ENCODE measurements at places on chromosomes 4 and X.

DNA sequence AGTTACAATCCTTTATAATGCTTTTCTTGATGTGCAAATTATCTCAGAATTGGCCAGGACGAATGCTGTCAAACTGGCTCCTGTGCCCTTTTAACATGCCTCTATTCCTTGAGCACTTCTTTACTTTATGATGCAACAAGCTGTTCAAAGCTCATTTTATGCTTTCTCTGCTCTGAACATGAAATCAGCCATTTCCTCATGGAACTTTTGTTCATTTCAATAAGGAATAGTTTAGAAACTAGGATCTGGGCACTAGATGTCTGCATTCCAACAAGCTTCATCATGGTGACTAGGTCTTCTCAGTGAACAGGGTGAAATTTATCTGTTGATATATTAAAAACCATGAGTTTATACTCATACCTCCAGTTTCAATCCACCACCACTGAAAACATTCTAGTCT lies 87.3 kb upstream of the TEX13A start:
- DNase-seq, result no peak

DNA sequence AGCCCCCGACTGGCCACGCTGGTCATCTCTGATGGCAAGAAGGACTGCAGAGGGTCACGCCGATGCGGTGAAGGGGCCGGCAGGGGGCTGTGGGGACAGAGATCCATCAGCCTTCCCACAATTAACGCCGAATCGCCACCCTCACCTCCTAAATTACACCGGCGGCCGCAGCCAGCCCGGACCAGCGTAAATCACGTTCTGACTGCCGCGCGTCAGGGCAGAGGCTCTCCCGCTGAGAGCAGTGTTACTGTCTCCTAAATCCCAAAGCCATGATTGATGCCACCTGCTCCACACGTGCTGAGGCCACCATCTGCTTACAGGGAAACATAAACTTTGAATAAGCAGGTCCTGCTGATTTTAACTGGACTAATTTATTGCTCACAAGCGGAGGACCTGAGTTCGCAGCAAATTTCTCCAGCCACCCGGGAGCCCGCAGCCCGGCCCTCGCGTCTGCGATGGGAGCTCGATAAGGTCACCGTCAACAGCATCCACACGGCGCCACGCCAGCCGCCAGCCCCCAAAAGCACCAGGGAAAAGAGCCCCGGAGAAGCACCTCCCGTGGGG lies 127.3 kb upstream of the NKX1-1 start:
- no peak for DNase-seq

DNA sequence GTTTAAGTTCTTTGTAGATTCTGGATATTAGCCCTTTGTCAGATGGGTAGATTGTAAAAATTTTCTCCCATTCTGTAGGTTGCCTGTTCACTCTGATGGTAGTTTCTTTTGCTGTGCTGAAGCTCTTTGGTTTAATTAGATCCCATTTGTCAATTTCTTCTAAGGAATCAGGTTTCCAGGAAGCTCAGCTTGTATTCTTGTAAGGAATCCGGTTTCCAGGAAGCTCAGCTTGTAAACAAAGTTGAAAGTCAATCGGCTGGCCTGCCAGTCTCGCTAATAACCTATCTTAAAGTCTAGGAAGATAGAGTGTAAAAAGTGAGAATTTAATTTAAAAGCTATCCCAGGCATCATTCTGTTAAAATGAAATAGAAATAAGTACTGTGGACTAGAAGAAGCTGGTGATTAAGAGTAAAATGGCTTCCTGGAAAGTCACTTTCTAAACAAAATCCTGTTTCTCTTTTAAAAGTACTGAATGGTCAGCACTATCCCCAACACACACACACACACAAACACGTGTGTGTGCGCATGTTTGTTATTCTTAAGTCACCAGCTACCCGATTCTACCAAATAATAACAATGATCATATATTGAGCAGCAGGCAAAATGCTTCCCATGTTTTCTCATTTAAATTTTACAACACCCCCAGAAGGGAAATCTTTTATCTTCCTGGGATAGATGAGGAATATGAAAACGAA lies 171.7 kb downstream of the PAPSS1 start:
- DNase-seq, result no peak

DNA sequence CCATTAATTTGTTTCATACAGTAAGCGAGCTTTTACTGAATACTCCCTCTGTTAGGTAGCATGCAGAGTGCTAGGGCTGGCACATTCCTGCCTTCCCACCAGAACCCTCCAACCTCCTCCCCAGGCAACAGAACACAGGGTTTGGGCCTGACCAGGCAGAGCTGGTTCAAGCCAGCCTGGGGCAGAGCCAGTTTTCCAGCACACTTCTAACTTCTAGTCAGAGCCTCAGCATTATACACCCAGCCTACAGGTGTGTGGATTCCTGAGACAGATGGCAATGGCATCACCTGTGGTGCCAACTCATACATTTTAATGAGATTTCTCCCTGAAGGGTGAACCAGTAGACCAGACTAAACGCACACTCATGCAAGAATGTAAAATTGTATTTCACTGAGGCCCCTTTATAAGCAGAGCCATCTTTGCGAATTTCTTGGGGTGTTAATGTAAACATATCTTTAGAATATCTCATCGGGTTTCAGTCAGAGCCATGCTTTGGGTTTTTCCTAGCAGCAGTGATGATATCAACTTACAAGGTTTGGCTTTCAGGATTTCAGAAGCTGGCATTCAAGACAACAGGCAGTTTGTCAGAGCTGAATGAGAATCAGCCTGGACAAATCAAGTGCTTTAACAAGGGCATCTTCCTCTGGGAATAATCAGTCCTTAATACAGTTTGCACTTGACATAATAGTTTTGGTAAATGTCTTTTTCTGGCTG lies 92.0 kb downstream of the GATB start:
- no peak for DNase-seq

Measured in stimulated activated CD4-positive, alpha-beta T cell treated with anti-CD3 and anti-CD28 coated beads, Interleukin-1b, Interleukin-23, amount 100 ng/mL, for 1 hour (primary cell).